Activated CD8-positive, alpha-beta memory T cell treated with anti-CD3 and anti-CD28 coated beads for 24 hours (primary cell): ENCODE measurements at places on chromosomes 13 and 19.

GRCh38 chr19:39398297-39398864 lies 7.2 kb downstream of the MED29 start:
- DNase-seq: peak; percentile 78

DNA sequence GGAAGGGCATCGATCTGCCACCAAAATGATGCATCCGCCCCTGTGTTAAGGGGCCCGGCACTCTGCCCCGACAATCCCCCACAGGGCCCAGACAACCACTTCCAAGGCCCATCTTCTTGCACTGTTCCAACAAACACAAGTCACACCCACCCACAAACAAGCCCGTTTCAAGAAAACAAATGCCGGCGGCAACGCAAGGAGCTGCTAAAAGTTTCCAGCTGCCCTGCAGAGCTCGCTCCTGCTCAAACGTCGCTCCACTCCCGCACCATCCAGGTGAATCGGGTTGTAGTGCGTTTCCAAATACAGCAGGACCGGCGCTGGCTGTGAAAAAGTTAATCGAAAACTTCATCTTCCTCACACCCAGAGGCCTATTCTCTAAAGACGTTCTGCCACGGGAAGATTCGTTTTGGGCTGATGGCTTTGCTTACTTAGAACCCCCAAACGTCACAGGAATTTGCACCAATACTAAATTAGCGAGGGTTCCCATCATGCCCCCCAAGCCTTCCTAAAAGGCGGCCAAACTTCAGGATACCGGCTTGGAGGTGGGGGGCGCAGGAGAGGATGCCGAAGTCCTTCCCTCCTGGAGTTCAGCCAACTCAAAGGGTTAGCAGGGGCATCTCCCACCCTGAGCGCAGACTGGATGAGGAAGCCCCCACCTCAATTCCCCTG lies 107.4 kb upstream of the DOCK9 start:
- peak; percentile 67 for DNase-seq

- no peak for DNase-seq
These were observed 5.7 kb downstream of the ZNF574 start for GRCh38 chr19:42081584-42082203.

GRCh38 chr19:32364040-32364439 lies 18.6 kb downstream of the ZNF507 start:
- no peak for DNase-seq

GRCh38 chr19:9456018-9456689 lies 20.8 kb upstream of the ZNF266 start:
- DNase-seq: no peak

GRCh38 chr19:6677883-6678689 lies 8.1 kb upstream of the TNFSF14 start:
- peak; percentile 90 for DNase-seq

DNA sequence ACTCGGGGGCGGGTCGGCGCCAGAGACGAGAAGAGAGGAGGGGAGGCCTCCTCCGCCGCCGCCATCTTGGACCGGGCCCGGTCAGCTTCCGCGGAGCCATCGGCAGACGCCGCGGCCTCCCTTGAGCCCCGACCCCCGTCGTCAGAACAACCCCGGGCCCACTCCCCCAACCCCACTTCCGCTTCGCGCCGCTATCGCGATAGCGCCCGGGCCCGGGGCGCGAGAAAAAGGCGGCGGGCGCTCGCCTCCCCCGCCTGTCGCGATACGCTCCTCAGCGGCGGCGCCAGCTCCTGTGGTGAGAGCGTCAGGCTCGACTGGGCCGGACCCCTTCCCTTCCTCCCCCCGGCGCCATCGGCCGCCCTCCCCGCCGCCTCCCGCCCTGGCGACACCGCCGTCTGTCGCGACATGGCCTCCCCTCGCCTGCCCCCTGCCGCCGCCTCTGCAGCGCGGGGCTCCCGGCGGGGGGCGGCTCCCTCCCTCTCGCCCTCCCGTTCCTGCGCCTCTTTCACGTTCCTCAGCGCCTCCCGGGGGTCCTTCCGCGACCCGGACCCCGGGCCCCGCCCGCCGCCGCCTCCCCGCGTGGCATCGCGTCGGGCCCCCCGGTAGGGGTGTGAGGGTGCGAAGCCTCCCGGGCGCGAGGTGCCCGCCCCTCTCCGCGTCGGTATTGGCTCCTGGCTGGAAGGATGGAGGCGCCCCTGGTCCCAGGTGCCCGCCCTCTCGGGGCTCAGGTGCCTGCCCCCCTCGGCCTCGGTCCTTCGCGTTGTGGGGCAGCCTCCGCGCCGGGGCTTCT lies at the start of gene CNOT3:
Gene CNOT3 (plus strand): TSS at position 64 of the 790 bp plus-strand sequence. CDS start 5,217 bp downstream, outside the sequence.
- peak; percentile 67 for DNase-seq

GRCh38 chr13:34942732-34943435 lies 814 bp downstream of the NBEA start:
- peak; percentile 58 for DNase-seq

DNA sequence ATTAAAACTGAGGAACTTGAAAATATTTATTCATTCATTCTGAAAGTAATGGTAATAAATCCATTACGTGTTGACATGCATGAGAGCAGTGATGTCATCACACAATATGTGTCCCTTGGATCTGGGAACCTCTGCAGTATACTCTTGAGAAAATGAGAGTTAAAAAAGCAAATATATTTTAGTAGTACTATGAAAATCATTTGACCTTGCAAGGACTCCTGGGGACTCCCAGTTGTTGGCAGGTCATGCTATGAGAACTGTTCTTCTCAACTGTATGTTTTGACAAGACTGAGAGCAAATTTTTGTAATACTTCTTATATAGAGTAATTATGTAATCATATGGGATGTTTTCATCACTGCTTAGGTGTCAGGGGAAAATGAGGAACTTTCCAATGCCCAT lies 249.4 kb downstream of the PCCA start:
- DNase-seq: no peak
